ENCODE measurements at places on chromosomes 12 and 14. TPM values are rescaled to one million over a fixed set of nuclear protein-coding genes. Genes with fewer than 3 reads are reported as not detected.

Gene LGALS3
- 71.3 TPM for total RNA-seq

Gene CEP170B
- 3.0 TPM for total RNA-seq

Gene SYNE3
- 89.5 TPM for total RNA-seq

Gene FGFR1OP2
- total RNA-seq, result 87.5 TPM

Gene CLEC1B
- not detected for total RNA-seq

Gene TPCN1
- 19.2 TPM for total RNA-seq

Gene ABCC9
- total RNA-seq, result not detected

Gene CDH24
- total RNA-seq, result 1.6 TPM

Gene KRT71
- not detected for total RNA-seq

Gene KRT77
- total RNA-seq, result not detected

Gene NDUFB1
- 136 TPM for total RNA-seq

Gene RNASE7
- total RNA-seq, result not detected

Gene NEUROD4
- not detected for total RNA-seq

Gene CCDC184
- total RNA-seq, result 0.65 TPM

Gene TAS2R14
- 1.2 TPM for total RNA-seq

Gene RNASE3
- total RNA-seq, result not detected

Gene KRT80
- total RNA-seq, result not detected

Gene RXYLT1
- total RNA-seq, result 9.5 TPM

Gene AMIGO2
- 6.6 TPM for total RNA-seq

Gene DHRS2
- 1.1 TPM for total RNA-seq

Gene NINJ2
- total RNA-seq, result 13.5 TPM

Gene RASSF8
- total RNA-seq, result 1.2 TPM

Gene NELL2
- total RNA-seq, result 10.1 TPM

Gene FAM181A
- not detected for total RNA-seq

Gene CCDC177
- total RNA-seq, result not detected

Gene SMIM41
- total RNA-seq, result not detected

Gene TPH2
- total RNA-seq, result not detected

Gene CHGA
- total RNA-seq, result not detected

Gene CALCOCO1
- 80.5 TPM for total RNA-seq

Gene CD69
- total RNA-seq, result 196 TPM

Gene SLC10A1
- total RNA-seq, result not detected

Gene CIDEB
- 38.4 TPM for total RNA-seq

Gene GPD1
- total RNA-seq, result 0.28 TPM

Gene CACNA1C
- 0.30 TPM for total RNA-seq

Gene TIMELESS
- 44.1 TPM for total RNA-seq

Gene KITLG
- not detected for total RNA-seq

Gene NGB
- not detected for total RNA-seq

Gene PLEKHG7
- total RNA-seq, result 0.18 TPM

Gene GPR68
- total RNA-seq, result 36.9 TPM

Gene DDX55
- total RNA-seq, result 26.8 TPM

Gene TAS2R10
- total RNA-seq, result 0.35 TPM

Gene AP5M1
- 40.6 TPM for total RNA-seq

Gene RAD9B
- 1.1 TPM for total RNA-seq

Gene WSCD2
- not detected for total RNA-seq

Gene ACOT4
- 0.93 TPM for total RNA-seq

Gene MYL6
- total RNA-seq, result 1,594 TPM

Gene SAMD15
- 0.25 TPM for total RNA-seq

Gene TAMALIN
- total RNA-seq, result 7.4 TPM

Gene MORN3
- 3.6 TPM for total RNA-seq

Gene OR4E2
- total RNA-seq, result not detected

Gene HOXC4
- total RNA-seq, result 0.15 TPM

Gene CAPZA3
- total RNA-seq, result not detected

Gene DDN
- 0.23 TPM for total RNA-seq

Gene GALNT9
- not detected for total RNA-seq

Gene RD3L
- not detected for total RNA-seq

Gene MYO1A
- 0.65 TPM for total RNA-seq

Gene TAS2R31
- 1.9 TPM for total RNA-seq

Gene MGST1
- total RNA-seq, result not detected
